ENCODE measurements at places on chromosomes 2 and 18.

DNA sequence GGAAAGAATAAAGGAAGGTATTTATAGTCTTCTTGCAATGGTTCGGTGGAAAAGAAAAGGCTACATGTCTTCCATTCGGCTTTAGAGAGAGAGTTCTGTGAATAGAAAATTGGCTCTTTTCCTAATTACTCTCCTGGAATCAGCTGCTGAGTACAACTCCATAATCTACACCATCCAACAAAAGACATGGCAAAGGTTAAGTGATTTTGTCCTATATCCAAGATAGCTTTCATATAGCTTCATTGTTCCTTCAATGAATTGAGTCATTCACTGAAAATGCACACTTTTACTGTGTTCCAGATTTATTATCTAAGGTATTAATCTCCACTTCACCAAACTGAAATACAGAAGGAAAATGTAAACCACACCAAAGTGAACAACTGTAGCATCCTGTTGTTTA lies 514.5 kb downstream of the LRRTM4 start:
- H3K27me3 ChIP-seq: no peaks in the 10 kb centered on the region
- peak overlapping the region; percentile 34 for H3K27ac ChIP-seq
- H3K4me1 ChIP-seq: peaks cover 7% of the 10 kb centered on the region
- no peak overlapping the region for H3K4me3 ChIP-seq
- DNase-seq: no peak

DNA sequence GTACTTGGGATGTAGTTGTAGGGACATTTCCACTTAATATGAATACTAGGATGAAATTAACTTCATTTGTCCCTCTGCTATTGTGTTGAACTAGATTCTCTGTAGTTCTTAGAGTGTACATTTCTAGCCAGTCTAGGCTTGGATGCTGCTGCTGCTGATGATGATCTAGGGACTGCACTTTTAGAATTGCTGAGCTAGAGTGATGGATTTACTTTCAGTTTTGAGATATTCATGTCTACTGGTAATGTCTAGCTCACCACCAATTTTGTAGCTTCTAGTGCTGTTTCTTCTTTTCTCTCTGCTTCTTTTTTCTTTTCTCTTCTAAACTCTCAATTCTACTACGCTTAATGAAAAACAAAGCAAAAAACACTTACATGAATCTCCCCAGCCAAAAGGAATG lies 49.4 kb downstream of the MRPS9 start:
- H3K4me3 ChIP-seq: no peak overlapping the region
- H3K27me3 ChIP-seq: no peaks in the 10 kb centered on the region
- no peak for DNase-seq
- no peaks in the 10 kb centered on the region for H3K4me1 ChIP-seq

- DNase-seq: no peak
- H3K4me1 ChIP-seq: peaks cover 12% of the 10 kb centered on the region
- H3K36me3 ChIP-seq: no peaks in the 10 kb centered on the region
- H3K27ac ChIP-seq: no peak overlapping the region
- H3K4me3 ChIP-seq: no peak overlapping the region
- H3K27me3 ChIP-seq: peaks cover 9% of the 10 kb centered on the region
Measured at GRCh38 chr18:45517181-45517741, 98.0 kb upstream of the SLC14A2 start.

- H3K27me3 ChIP-seq: peaks cover under 1% of the 10 kb centered on the region
- no peak for DNase-seq
- no peak overlapping the region for H3K27ac ChIP-seq
- no peaks in the 10 kb centered on the region for H3K36me3 ChIP-seq
- no peak overlapping the region for H3K4me3 ChIP-seq
Measured at GRCh38 chr2:9152975-9153642, 53.5 kb upstream of the ASAP2 start.

DNA sequence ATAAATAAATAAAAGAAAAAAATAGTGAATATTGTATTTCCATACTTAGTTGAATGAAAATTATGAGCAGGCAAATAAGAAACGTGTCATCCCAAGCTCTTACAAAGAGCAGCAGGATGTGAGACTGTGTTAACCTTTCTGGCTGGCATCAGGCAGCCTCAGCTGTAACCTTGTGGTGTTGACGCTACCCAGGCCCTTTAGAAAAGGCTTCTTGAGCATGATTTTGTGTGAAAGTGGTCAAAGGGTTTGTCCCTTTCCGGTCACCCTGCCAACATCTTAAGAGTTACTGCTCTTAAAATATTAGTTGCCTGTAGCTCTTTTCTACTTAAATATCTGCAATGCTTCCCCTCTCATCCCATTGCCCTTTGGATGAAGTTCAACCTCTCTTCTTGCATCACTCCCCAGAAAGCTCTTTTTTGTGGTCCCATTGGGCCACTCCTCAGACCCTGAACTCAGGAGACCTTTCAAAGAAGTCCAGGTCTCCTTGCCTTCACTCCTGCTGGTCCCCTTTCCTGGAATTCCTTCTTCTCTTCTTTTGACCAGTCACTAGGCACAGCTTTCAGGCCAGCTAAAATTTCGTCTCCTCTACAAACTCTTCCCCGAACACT lies 35.0 kb downstream of the RHOB start:
- no peak overlapping the region for H3K27ac ChIP-seq
- H3K27me3 ChIP-seq: peaks cover 57% of the 10 kb centered on the region
- no peak overlapping the region for H3K4me3 ChIP-seq
- peaks cover 5% of the 10 kb centered on the region for H3K4me1 ChIP-seq
- no peak for DNase-seq

GRCh38 chr2:204583773-204584172 lies 38.5 kb downstream of the PARD3B start:
- H3K36me3 ChIP-seq: peaks cover 3% of the 10 kb centered on the region
- H3K27ac ChIP-seq: no peak overlapping the region
- H3K27me3 ChIP-seq: no peaks in the 10 kb centered on the region
- peaks cover 3% of the 10 kb centered on the region for H3K4me1 ChIP-seq

DNA sequence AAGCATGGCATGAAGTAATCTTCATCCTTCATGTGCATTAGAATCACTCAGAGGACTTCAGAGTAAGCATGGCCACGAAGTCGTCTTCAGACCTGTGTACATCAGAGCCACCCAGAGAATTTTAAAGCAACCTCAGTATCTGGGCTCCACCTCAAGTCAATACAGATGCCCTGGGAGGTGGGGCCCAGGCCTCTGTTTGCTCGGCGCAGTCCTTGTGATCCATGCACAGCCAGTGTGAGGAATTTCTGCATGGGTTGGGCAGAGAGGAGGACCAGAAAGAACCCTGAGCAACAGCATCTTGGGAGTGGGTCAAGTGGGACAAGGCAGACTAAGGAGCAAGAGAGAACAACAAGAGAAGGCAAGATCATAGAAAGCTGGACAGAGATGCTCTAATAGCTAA lies 220.4 kb upstream of the TMEM200C start:
- DNase-seq: no peak
- H3K4me1 ChIP-seq: no peaks in the 10 kb centered on the region
- H3K4me3 ChIP-seq: no peak overlapping the region
- no peak overlapping the region for H3K27ac ChIP-seq
- no peaks in the 10 kb centered on the region for H3K36me3 ChIP-seq

- H3K4me1 ChIP-seq: no peaks in the 10 kb centered on the region
- no peak overlapping the region for H3K27ac ChIP-seq
- no peaks in the 10 kb centered on the region for H3K27me3 ChIP-seq
- peaks cover 20% of the 10 kb centered on the region for H3K36me3 ChIP-seq
Measured at GRCh38 chr2:61282104-61282590, 120.2 kb downstream of the C2orf74 start.

DNA sequence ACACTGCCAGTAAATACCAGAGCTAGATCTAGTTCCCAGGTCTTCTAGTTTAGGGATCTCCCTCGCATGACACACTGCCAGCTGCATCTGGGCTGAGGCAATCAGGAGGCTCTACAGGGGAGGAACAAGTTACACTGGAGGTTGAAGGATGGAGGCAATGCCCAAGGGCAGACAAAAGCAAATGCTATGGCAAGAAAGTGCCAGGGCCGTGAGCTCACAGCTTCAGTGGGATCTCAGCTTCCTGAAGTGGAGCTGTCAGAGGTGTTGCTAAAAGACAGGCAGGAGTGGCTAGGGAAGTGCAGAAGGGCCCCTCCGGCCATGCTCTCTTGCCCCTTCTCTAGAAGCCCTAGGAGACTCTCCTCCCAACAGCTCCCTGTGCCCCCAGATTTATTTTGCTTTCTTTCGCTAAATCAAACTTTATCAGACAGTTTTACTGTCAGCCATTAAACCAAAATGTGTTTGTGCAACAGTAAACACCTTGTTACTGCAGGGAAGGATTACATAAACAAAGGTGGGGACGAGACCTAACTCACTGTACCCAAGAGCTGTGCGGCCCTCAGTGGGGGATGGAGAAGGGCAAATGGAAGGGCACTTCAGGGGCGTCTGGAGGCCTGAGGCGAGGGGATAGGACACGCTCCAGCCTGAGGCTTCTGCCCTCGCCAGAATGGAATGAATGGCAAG lies 39.4 kb upstream of the PKDCC start:
- H3K4me1 ChIP-seq: peaks cover 4% of the 10 kb centered on the region
- no peak for DNase-seq
- no peaks in the 10 kb centered on the region for H3K36me3 ChIP-seq
- no peak overlapping the region for H3K27ac ChIP-seq
- H3K27me3 ChIP-seq: no peaks in the 10 kb centered on the region
- no peak overlapping the region for H3K4me3 ChIP-seq

- no peak for DNase-seq
- peaks cover 1% of the 10 kb centered on the region for H3K4me1 ChIP-seq
- no peak overlapping the region for H3K27ac ChIP-seq
Measured at GRCh38 chr18:48771641-48772375, 179.0 kb downstream of the SMAD7 start.

GRCh38 chr2:236167297-236168109 lies 683 bp downstream of the GBX2 start:
- DNase-seq: no peak
- H3K27me3 ChIP-seq: peaks cover 68% of the 10 kb centered on the region
- H3K36me3 ChIP-seq: no peaks in the 10 kb centered on the region
- peak overlapping the region; percentile 24 for H3K4me3 ChIP-seq
- H3K4me1 ChIP-seq: peaks cover 7% of the 10 kb centered on the region
- H3K27ac ChIP-seq: no peak overlapping the region

DNA sequence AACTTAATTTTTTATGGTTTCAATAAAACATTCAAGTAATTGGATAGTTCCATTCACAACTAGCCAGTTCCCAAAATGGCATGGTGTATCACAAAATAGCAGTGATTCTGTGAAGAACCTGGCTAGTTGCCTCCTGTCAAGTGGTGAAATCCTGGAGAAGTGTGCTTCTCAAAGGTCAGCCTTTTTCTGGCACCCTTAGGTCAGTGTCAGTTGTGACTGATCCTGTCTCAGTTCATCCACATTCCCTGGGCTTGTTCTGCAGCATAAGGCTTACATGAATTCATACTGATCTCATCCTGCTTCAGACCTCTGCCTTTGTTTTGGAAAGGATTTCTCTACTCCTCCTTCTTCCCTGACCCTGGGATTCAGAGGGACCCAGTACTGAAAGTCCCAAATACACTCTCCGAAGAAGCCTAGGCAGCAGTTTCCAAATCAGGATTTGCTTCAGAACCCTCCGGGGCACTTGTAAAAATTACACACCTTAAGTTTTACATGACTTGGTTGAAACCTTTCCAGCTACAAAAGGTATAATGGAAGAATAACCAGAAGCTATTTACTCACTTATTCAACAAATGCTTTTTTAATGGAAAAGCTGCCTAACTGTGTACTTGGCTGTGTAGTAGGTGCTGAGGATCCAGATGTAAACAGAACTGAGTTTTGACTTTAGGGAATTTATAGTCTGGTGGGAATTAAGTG lies 11.0 kb downstream of the MAP3K20 start:
- H3K4me3 ChIP-seq: no peak overlapping the region
- peaks cover 13% of the 10 kb centered on the region for H3K4me1 ChIP-seq
- H3K27me3 ChIP-seq: no peaks in the 10 kb centered on the region
- no peak for DNase-seq
- H3K36me3 ChIP-seq: peaks cover 3% of the 10 kb centered on the region
- H3K27ac ChIP-seq: no peak overlapping the region

- no peak overlapping the region for H3K4me3 ChIP-seq
- H3K27ac ChIP-seq: no peak overlapping the region
- no peaks in the 10 kb centered on the region for H3K27me3 ChIP-seq
- H3K4me1 ChIP-seq: peaks cover 8% of the 10 kb centered on the region
Measured at GRCh38 chr2:154762638-154763037, 64.1 kb downstream of the KCNJ3 start.

- no peaks in the 10 kb centered on the region for H3K36me3 ChIP-seq
- peaks cover 53% of the 10 kb centered on the region for H3K27me3 ChIP-seq
- H3K27ac ChIP-seq: no peak overlapping the region
- DNase-seq: no peak
- H3K4me3 ChIP-seq: no peak overlapping the region
Measured at GRCh38 chr2:1518331-1518803, 105.1 kb downstream of the TPO start.

DNA sequence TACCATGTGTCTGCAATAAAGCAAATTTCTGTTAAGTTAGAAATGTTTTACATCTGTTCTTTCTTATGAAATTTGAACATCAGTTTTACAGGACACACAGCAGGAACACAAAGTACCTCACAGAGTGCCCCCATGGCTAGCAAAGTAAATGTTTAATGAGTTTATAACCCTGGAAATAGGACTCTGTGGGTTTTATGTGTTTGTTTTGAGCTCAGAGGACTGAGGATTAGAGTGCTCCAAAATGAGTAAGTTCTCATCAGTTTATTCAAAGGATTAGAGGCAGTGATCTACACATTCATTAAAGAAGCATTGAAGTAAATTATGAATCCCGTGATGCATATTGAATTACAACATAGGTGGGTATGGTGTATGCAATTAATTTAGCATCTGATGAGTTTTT lies 281.8 kb downstream of the GULP1 start:
- DNase-seq: no peak
- no peaks in the 10 kb centered on the region for H3K4me1 ChIP-seq
- H3K27ac ChIP-seq: no peak overlapping the region
- no peak overlapping the region for H3K4me3 ChIP-seq
- H3K27me3 ChIP-seq: no peaks in the 10 kb centered on the region

DNA sequence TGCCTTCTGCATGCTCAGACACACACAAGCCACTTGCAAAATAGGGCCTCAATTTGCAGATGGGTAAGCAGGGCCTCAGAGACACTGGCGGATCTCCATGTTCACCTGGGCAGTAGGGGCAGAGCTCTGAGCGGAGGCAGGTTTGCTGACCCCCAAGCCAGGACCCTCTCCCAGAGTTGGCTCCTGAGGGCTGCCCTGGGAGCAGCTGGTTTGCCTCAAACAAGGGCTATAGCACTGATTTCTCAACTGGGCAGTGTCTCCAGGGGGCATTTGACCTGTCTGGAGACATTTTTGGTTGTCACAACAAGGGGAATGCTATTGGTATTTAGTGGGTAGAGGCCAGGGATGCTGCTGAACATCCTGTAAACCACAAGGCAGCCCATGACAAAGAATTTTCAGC lies 11.6 kb downstream of the GLI2 start:
- H3K27me3 ChIP-seq: peaks cover 88% of the 10 kb centered on the region
- no peak overlapping the region for H3K27ac ChIP-seq
- no peak overlapping the region for H3K4me3 ChIP-seq
- DNase-seq: peak; percentile 5

- H3K36me3 ChIP-seq: peaks cover 36% of the 10 kb centered on the region
- no peak overlapping the region for H3K27ac ChIP-seq
- H3K27me3 ChIP-seq: no peaks in the 10 kb centered on the region
- DNase-seq: no peak
Measured at GRCh38 chr2:233267516-233268245, 16.2 kb downstream of the ATG16L1 start.

- no peak overlapping the region for H3K27ac ChIP-seq
- no peaks in the 10 kb centered on the region for H3K27me3 ChIP-seq
- no peaks in the 10 kb centered on the region for H3K4me1 ChIP-seq
- no peaks in the 10 kb centered on the region for H3K36me3 ChIP-seq
- DNase-seq: no peak
Measured at GRCh38 chr2:41510108-41510507, 537.7 kb upstream of the PKDCC start.
